IMR-90 (cell line): ENCODE measurements at places on chromosomes 3 and 15.

DNA sequence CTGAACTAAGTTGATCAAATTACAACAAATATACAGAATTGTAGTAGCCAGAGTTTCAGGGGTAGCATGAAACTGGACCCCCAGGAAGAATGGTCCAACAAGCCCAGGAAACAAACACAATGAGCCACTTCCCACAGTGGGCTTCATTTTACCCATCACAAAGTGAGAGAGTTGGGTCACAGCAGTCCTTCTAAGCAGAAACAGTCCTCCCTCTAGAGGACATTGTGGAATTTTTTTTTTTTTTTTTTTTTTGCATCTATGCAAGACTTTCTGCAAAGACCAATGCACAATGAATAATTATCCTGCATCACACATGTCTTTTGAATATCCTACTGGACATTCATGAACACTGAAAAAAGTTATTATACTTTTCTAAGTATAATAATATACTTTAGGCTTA is 73.8 kb upstream of the ATP13A5 start:
- no peak for DNase-seq

GRCh38 chr15:27482287-27482686 is 511.3 kb downstream of the GABRG3 start:
- no peak for DNase-seq

- no peak for DNase-seq
Measured at GRCh38 chr15:71732636-71733035, 77.7 kb upstream of the NR2E3 start.

GRCh38 chr3:139540651-139541531 is 1.3 kb upstream of the RBP1 start:
- DNase-seq: no peak

DNA sequence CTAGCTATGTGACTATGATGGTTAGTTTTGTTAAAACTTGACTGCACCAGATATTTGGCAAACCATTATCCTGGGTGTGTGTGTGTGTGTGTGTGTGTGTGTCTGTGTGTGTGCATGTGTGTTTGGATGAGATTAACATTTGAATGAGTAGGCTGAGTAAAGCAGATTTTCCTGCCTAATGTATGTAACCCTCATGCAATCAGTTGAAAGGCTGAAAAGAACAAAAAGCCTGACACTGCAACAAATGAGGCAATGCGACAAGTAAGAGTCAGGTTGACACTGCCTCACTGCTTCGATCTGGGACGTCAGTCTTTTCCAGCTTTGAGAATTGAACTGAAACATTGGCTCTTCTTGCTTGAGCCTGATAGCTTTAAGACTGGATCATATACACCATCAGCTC is 643.0 kb downstream of the NAALADL2 start:
- no peak for DNase-seq

DNA sequence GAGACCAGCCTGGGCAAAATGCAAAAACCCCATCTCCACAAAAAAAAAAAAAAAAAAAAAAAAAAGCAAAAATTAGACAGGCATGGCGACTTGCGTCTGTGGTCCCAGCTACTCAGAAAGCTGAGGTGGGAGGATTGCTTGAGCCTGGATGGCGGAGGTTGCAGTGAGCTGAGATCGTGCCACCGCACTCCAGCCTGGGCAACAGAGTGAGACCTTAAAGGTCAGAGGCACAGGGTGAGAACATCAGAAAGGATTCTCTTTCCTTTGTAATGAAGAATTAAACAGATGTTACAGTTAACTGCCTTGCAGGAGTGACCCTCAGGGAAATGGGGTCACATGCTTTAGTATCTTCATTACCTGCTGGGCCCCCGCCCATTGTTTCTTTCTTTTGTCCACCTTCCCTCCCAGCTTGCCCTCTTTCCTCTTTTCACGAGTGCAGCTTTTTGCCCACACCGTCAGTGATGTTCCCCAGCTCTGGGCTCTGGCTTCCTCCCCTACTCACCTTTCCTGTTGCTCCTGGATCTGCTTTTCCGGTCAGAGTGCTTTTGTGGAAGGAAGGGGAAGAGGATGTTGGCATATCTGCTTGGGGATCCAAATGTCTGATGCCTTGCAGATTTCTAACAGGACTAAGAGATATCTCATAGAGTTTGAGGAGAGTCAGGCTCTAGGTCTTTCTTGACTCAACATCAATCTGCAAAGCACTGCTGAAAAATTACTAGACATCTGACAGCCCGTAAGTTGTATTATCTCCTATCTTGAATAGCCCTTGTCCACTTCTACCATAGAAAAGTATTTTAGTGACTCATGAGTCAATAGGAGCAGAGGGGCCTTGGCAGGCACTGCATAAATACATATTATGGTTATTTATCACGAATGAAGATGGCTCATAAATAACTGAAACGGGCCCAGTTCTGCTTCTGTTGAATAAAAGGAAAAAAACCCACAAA is 35.6 kb upstream of the NDUFB4 start:
- no peak for DNase-seq

DNA sequence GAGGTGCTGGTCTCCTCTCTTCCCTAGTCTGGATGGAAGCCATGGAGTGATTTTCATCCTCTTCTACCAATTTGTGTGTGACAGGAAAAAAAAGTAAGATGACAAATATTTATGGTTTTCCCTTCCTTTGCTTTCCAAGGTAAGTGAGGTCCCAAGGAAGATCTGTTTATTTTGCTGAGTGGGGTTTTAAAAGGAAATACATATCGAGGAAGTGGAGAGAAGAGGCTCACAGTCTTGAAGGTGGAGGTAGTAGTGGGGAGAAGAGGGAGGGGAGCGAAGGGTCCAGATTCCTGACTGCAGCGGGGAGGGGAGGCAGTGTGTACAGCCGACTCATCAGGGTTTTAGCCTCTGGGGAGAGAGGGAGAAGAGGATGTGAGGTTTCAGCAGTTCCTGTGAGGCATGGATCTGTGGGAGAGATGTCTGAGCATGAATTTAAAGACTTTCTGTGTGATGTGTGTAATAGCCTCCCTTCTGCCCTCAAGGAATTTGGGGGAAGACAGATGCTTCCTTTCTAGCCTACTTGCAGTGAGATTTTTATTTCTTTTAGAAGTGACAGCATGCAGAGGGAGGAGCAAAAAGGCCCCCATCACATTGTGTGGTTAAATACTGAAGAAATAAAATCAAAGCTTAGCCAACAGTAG is 272.4 kb downstream of the THRB start:
- DNase-seq: no peak

GRCh38 chr3:188530226-188530625 is 376.3 kb downstream of the LPP start:
- no peak for DNase-seq

DNA sequence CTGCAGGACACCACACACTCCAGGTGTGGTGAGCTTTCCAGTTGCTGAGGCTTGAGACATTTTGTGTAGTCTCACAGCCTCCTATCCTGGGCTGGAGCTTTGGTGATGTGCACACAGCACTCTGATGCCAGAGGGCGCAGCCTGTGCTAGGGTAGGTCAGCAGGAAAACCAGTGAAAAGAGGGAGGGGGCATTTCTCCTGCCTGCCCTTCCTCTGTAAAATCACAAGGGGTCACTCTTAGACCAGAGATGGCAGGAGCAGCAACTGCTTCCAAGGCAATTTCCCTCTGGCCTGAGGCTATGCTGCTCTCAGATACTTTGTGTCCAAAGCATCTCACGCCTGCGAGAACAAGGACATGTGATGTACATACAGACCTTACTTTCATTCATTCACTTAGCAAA is 16.5 kb upstream of the MUSTN1 start:
- DNase-seq: peak; percentile 49

- no peak for DNase-seq
Measured at GRCh38 chr3:194251007-194251406, 100.1 kb downstream of the CPN2 start.

GRCh38 chr3:187130346-187131066 is 8.8 kb downstream of the RPL39L start:
- DNase-seq: peak; percentile 62

DNA sequence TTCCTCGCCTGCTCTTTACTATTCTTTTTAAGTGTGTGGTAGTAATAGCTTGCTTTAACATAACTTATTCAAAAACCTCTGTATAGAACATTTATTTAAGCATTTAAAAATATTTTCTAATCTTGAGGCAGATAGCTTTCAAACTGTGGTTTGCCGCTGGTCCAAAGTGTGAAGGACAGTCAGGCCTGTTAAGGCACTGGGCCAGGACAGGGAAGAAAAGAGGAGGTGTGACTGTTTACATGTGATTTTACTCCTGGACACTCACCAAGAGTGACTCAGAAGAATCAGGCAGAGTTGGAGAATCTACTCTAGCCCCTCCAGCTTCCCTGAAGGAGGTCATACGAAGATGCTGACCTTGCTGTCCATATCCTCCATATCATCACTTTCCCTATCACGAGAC is 44.7 kb downstream of the CEP152 start:
- DNase-seq: peak; percentile 52

GRCh38 chr3:189267981-189268613 is 96.3 kb downstream of the TPRG1 start:
- no peak for DNase-seq

GRCh38 chr3:186644683-186645082 is 4.5 kb downstream of the FETUB start:
- no peak for DNase-seq

GRCh38 chr15:91482799-91483198 is 370.7 kb upstream of the SLCO3A1 start:
- DNase-seq: no peak

DNA sequence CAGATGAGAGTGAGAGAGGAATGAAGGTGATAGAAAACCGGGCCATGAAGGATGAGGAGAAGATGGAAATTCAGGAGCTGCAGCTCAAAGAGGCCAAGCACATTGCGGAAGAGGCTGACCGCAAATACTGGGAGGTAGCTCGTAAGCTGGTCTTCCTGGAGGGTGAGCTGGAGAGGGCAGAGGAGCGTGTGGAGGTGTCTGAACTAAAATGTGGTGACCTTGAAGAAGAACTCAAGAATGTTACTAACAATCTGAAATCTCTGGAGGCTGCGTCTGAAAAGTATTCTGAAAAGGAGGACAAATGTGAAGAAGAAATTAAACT is 88.9 kb downstream of the EOMES start:
- DNase-seq: peak; percentile 36

DNA sequence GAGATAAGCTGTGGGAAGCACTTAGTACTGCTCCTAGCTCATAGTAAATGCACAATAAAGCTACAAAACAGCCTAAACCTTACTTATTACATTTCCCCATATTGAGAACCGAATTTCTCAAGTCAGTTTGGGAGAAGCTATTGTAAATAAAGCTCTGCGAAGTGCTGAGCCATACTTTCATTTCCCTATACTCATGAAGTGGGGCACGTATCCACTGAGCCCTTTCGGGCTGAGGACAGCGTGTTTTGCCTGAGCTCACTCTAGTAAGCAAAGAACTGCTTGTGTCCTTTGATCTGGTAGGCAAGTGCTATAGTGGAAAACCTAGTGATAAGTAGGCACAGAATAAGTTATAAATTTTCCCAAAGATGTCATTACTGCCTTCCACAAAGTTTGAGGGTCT is 165.0 kb downstream of the RSL24D1 start:
- DNase-seq: no peak

GRCh38 chr3:38204599-38205471 is 39.5 kb downstream of the OXSR1 start:
- no peak for DNase-seq

DNA sequence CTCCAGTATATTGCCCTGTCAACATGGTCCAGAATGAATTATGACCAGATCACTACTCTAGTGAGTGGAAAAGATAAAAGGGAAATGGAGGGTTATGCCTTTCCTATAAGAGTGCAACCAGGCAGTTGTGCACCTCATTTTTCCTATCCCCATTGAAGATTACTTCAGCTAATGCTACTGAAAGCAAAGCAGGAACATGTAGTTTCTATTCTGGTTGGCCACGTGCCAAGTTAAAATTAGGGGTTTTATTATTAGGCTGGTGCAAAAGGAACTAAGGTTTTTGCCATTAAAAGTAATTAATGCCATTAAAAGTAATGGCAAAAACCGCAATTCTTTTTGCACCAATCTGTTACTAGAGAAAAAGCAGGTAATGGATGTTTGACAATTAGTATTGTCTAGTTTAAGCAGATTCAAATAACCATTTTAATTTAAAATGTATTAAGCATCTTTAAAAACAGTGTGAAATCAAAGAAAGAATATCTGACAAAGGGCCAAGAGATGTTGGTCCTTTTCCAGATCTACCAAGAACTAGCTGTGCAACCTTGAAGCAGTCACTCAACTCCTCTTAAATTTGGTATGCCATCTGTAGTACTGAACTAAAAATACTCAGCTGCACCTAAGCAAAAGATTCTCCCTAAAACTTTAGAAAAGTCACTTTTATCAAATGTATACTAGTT is 567.5 kb upstream of the CCDC54 start:
- no peak for DNase-seq

- DNase-seq: no peak
Measured at GRCh38 chr15:85422607-85423006, 42.2 kb downstream of the AKAP13 start.

DNA sequence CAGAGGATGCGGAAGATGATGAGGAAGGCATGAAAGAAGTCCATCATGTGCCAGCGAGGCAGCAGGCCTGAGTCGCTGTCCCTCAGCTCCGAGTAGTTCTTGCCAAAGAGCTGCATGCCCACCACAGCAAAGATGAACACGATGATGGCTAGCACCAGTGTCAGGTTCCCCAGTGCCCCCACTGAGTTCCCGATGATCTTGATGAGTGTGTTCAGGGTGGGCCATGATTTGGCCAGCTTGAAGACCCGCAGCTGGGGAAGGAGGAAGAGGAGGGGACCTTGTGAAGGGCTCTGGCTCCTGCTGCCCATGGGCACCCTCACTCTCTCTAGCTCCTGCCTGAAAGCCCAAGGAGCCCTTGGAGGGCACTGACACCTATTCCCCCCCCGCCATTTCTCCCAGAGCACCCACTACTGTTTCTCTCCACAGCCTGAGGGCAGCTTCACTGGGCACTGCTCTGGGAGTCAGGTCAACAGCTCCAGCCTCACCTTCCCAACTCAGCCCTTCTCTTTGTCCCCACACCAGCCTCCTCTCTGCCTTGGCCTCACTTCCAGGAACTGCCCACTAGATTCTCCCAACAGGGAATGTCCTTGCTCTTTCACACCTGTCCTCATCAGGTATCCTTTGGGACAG is 63.6 kb downstream of the SCN5A start:
- no peak for DNase-seq

- no peak for DNase-seq
Measured at GRCh38 chr3:55446850-55447249, 40.3 kb downstream of the WNT5A start.

DNA sequence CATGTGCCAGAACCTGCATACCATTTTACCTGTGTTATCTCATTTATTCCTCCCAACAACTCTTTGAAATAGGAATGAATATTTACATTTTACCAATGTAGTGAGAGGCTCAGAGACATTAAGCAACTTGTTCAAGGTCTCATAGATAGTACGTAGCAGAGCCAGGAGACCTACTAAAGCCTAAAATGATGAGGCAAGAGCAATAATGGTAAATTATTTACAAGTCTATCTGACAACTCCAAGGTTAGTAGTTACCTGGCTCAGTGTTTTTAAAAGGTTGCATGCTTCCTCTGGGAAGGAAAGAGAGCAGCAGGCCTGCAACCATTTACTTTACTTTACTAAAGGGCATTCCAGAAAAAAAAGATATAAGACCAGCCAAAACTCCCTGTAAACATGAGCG is 103.0 kb downstream of the CFAP20DC start:
- no peak for DNase-seq

DNA sequence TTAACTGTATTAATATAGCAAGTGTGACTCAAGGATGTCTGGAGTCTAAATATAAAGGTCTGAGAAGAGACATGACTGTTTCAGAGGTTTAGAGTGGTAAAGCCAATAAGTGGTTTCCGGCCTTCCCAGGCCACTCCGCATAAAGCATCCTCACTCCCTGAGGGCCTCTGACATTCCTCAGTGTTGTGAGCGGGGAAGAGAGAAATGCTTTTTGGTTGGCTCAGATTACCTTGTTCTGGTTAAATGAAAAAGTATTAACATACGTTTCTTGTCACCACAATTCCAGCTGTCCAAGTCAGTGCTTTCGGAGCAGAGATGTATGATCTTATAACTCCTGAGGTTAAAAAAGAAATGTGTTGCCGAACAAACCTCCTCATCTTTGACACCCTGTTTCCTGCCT is 103.8 kb downstream of the RBMS3 start:
- DNase-seq: peak; percentile 65
